ENCODE measurements at places on chromosomes 16 and 17.

DNA sequence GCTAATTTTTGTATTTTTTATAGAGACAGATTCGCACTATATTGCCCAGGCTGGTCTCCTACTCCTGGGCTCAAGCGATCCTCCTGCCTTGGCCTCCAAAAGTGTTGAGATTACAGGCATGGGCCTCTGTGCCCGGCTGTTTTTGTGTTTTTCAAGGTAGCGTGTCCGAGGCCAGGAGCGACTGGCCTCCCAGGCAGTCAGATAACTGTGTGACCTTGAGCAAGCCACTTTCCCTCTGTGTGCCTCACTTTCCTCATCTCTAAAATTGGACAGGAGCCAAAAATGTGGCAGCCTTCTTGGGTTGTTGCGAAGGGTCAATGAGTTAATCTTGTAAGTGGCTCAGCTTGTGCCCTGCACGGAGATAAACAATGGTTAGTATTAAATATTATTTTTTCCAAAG lies 2.4 kb downstream of the ABCC1 start:
- DNase-seq: no peak

- peak; percentile 70 for DNase-seq
Observed at GRCh38 chr16:28011971-28012445, 51.5 kb downstream of the GSG1L start.

- no peak for DNase-seq
Observed at GRCh38 chr17:77325577-77326075, 184.9 kb downstream of the SEC14L1 start.

GRCh38 chr16:67156143-67156844 lies 3.4 kb downstream of the TRADD start:
- no peak for DNase-seq

- no peak for DNase-seq
Observed at GRCh38 chr17:38970128-38970527, 2.9 kb upstream of the FBXO47 start.

- DNase-seq: no peak
Observed at GRCh38 chr16:79001156-79001967, 599.2 kb downstream of the MAF start.

- DNase-seq: no peak
Observed at GRCh38 chr17:59391021-59391420, 59.6 kb downstream of the YPEL2 start.

DNA sequence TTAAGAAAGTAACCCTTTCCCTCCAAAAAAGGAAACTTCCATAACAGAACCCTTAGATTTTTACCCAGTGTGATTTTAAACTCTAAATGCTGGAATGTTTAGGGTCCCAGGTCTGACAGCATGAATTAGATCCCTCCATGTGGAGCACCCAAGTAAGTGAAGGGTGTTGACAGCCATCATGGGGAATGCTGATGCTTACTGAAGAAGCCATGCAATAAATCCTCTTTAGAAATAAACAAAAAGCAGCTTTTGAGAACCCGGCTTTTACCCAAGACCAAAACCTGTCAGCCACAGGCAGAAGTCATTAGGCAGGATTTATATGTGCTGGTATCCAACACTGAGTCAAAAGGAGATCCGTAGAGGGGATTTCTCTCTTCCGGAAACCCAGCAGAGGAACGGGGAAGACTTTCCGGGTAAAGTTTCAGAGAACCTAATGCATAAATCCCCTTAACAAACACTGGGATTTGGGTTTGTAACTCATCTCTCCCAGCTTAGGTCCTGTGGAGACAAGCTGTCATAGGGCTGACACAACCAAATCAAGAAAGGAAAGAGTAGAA lies 287.5 kb downstream of the IRX3 start:
- no peak for DNase-seq

DNA sequence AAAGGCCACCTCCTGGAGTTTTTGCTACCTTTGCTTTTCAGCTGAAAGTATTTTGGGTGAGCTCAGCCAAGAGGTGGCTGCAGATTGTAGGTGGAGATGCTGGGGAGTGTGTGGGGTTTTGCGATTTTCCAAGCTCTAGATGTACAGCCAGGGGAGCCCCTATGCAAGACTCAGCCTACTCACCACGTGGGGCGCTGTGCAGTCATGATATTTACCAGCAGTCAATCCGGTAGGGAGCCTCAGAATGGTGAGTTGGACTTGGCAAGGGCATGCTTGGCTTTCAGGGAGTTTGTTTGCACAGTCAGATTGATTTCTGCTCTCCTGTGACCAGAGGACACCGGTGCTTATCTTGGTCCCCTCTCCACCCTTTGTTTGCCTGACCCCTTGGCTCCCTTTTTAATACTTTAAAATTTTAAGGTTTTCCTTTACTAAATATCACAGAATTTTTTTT lies 175.3 kb downstream of the UTP18 start:
- peak; percentile 71 for DNase-seq

DNA sequence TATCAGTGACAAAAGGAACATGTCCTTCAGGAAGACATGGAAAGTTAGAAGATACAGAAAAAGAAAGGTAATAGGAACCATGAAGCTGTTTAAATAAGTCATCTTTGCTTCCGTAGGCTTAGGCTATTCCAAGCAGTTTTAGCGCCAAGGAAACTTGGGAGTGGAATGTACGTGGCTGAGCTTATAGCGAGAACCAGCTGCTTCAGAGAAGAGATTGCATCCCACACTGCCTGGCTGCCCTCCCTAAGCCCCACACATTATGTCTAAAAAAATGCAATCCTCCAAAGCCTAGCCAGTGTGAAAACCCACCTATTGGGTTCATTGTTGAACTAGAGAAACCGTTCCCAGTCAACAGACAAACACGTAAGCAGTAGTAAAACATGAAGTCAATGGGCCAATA lies 149.9 kb downstream of the SLC39A11 start:
- DNase-seq: no peak

DNA sequence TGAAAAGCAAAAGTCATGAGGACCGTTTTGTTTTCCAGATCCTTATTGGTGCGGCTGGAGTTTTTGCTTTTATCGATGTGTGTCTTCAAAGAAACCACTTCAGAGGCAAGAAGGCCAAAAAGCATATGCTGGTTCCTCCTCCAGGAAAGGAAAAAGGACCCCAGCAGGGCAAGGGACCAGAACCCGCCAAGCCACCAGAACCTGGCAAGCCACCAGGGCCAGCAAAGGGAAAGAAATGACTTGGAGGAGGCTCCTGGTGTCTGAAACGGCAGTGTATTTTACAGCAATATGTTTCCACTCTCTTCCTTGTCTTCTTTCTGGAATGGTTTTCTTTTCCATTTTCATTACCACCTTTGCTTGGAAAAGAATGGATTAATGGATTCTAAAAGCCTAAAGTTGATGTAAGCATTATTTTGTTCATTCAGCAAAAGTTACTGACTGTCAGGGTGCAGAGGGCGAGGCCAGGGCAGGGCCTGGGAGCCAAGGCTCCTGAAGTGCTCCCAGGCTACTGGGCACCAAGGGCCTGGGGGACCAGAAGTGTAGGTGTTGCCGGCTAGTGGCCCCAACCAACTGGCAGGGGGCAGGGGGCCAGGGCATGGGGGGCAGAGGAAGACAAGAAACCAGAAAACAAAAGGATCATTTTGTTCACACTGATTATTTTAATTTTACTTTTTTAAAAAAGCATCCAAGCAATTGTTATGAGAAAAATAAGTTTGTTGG lies 8.8 kb downstream of the CMTM2 start:
- no peak for DNase-seq

GRCh38 chr17:3921006-3921405 lies 4.7 kb upstream of the P2RX1 start:
- no peak for DNase-seq

DNA sequence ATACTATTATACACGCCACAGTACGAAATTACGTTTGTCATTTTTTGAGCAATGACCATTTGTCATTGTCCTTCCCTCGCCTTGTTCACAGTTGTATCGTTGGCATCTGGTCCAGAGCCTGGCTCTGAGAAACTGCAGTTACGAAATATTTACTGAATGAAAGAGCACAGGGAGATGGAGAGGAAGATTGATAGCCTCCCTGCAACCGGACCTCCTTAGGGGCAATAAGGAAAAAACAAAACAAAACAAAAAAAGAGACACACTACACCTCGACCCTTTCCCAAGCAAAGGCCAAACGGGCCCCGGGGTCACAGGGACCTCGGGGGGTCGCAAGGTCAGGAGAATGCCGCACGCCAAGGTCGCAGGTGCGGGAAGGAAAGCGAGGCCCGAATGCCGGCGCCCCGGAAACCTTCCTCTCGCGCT lies 857 bp downstream of the GOT2 start:
- DNase-seq: no peak

DNA sequence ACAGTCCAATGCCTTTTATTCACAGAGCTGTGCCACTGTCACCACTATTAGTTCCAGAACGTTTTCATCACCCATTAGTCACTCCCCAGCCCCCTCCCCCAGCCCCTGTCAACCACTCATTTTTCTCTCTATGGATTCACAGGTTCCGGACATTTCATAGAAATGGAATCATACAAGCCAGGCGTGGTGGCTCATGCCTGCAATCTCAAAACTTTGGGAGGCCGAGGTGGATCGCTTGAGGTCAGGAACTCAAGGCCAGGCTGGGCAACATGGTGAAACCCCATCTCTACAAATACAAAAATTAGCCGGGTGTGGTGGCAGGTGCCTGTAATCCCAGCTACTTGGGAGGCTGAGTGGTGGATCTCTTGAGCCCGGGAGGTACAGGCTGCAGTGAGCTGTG lies 759 bp upstream of the PAM16 start:
- DNase-seq: no peak

- DNase-seq: no peak
Observed at GRCh38 chr17:1755827-1756262, 6.0 kb upstream of the SERPINF1 start.

- no peak for DNase-seq
Observed at GRCh38 chr17:36888236-36888951, 48.9 kb upstream of the LHX1 start.

DNA sequence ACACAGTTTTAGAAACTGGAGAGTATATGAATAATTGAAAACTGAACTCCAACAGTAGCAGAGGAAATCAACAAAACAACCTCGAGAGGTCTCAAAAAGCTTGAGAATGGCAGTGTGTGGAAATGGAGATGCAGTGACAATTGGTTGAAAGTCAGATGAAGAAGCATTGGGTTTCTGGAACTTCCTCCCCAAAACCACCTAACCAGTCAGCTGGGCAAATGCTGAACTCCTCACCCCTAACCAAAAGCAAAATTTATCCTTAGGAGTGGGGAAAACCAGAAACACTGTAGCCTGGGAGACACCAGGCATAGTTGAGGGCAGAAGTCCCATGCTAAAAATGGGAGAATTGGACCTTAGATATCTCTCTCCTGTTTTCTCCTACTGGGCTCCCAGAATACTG lies 109.9 kb downstream of the TANC2 start:
- no peak for DNase-seq

DNA sequence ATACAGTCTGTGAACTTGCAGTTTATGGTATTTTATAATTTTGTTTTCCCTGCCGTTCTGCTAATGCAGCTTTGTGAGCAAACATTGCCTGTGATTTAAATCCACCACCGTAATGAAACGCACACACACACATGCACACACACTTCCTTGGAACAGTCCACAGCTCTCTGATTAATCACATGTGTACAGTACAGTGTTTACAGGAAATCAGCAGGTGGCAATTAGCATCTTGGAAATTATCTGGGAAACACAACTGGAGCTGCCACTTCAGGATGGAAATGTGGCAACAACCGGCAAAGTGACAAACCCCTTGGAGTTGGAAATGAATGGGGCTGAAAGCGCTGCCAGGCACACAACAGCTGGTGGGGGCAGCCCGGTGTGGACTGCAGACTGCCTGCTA lies 12.9 kb upstream of the ZKSCAN2 start:
- peak; percentile 60 for DNase-seq

DNA sequence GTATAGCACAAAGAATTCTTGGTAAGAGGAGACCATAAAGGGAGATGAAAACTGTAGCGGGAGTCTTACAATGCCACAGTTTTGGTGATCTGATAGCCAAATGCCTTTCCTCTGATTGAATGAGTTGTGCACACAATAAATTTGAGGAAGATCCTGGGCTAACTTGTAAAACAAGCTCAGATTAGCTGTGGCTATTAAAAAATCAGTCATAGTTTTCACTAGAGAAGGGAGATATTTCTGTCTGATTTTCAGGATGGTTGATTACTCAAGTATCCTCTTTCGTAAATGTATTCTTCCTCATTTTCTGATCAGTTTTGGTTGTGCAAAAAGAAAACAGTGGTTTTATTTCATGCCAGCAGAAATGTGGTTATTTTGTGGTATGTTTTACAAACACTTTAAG lies 9.1 kb upstream of the METTL9 start:
- no peak for DNase-seq

GRCh38 chr17:61464843-61465180 lies 12.6 kb downstream of the TBX4 start:
- no peak for DNase-seq

DNA sequence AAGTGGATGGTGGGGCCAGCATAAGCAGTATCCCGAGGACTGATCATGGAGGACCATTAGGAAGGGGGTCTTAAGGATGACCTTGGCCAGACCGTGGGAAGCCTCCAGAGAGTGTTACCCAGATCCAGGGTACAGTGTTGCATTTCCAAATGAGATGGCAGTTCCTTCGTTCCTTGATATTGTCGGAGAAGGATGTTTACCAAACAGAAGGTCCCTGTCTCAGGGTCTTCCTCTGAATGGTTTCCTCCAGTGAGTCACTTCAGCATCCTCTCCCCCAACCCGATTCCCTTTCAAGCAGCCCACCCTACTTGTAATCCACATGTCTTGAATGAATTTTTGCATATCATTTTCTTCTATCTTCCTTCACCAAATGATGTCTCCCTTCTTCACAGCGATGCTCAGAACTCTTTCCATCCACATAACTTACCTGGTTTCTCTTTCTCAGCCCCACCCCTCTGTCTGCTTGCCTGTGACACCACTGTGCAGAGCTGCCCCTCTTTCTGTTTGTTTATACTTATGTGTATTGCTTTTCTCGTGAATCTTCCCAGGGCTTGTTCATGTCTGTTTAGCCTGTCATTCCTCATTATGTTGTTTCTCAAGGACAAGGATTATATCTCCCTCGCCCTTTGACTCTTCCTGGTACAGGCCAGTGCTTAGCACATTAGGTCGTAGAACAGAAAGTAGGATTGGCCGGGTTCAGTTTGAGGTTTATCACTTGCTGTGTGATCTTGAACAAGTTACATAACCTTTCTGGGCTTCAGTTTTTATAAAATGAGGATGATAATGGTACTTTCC lies 5.7 kb downstream of the GOSR2 start:
- DNase-seq: no peak

DNA sequence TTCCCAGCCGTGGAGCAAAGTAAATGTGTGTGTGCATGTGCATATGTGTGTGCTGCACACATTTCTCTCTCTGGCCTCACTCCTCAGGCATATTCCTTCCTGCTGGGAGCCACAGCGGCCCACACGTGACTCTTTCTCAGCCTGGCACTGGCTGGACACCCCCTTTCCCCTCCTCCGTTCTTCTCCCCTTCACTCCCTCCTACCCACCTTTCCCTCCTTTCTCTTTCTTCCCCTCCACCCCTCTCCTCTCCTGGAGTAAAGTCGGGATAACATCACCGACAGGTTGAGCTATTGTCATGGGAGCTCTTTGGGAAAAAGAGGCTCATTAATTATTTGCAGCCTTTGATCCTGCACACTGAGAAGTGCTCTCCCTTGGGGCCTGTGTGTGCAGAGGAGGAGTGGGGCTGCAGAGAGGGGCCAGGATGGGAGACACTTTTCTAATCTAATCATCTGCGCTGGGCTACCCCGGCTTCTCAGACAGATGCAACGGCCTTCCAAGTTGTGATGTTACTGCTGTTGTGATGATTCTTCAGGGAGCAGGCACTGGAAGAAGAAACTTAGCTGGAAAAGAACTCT lies 126.3 kb upstream of the HSBP1 start:
- DNase-seq: no peak

All from A673 (cell line).